Vagina (tissue), 2 donors: ENCODE measurements at places on chromosomes 1 and 21.

GRCh38 chr1:184930645-184931044 lies 43.7 kb downstream of the NIBAN1 start:
- H3K27ac ChIP-seq, result no peak overlapping the region
- no peak for DNase-seq
- peaks cover 11% of the 10 kb centered on the region for H3K4me1 ChIP-seq

DNA sequence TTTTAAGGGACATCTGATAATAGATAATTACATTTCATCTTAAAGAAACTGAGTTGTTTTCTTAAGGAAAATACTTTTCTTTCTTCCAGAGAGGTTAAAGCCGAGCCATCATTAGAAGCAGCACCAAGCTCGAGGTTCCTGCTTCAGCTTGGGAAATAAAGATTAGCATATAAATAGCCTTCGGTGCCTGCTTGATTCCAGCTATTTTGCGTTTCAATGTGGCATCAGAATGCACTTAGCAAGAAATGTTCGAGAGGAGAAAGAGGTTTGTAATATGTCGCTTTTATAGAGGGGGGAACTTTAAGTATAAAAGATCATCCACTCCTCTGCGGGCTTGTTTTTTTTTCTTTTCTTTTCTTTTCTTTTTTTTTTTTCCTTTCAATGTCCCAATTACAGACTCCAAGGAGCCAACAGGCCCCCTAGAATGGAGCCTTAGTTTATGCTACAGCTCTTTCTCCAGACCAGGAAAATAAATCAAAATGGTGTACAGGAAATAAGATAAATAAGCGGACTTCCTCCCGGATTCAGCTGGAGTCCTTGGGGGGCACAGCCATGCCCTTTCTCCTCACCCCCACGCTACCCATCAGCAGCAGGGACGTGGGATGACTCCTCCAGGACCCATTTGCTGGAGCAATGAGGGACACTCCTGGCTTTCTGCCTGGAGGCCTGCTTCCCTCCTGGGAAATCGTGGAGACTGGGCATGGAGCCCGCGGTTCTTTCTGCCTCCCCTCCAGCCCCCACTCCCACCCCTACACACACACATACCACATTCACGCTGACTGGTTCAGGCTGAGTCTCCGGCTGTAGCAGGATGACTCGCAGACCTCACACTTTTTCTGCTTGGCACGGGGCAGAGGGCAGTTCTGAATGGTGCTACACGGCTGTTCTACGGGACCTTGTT lies 131.6 kb downstream of the RRAGC start:
- no peak overlapping the region for H3K4me3 ChIP-seq
- H3K4me1 ChIP-seq, result peaks cover 43% of the 10 kb centered on the region
- DNase-seq, result no peak
- H3K27ac ChIP-seq, result peak overlapping the region; percentile 29
- no peaks in the 10 kb centered on the region for H3K36me3 ChIP-seq

DNA sequence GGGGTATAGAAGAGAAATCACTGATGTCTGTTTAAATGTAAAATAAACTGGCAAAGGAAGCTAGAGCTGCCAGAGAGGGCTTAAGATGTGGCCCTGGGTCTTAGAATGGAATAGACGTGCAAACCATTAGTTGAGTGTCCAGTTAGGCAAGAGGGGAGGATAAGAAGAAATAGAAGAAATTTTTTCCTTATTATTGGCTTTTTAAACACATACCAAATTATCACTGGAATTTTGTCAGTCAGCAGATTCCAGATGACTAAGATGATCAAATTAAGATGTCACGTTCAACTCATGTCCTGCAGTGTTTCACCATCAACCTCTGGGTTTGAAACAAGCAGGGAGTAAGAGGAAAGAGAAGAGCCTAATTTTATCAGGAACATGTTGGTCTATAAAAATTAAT lies 71.6 kb upstream of the C1orf21 start:
- H3K4me1 ChIP-seq, result no peaks in the 10 kb centered on the region
- H3K27me3 ChIP-seq, result no peaks in the 10 kb centered on the region
- no peak overlapping the region for H3K27ac ChIP-seq

GRCh38 chr1:3066250-3066711 lies 2.7 kb upstream of the PRDM16 start:
- H3K36me3 ChIP-seq, result no peaks in the 10 kb centered on the region
- peaks cover 41% of the 10 kb centered on the region for H3K4me1 ChIP-seq
- H3K27me3 ChIP-seq, result peaks cover 32% of the 10 kb centered on the region
- H3K4me3 ChIP-seq, result no peak overlapping the region
- no peak for DNase-seq

DNA sequence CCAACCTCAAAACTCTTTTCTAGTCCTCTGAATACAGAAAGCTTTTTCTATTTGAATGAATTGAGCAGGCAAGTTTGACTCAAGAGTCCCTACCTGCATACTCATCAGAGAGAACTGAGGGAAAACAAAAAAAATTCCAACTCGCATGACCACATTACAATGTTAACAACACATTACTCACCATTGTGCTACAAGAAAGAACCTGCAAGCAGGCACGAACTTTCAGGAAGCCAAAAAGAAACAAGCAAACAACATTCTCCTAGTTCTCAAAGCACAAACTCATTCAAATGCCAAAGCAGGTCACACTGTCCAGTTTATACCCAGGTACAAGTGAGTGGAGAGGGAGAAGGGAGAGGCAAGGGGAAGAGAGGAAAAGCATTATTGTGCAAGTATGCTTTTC lies 14.6 kb downstream of the OTUD7B start:
- no peak overlapping the region for H3K4me3 ChIP-seq
- H3K27me3 ChIP-seq, result no peaks in the 10 kb centered on the region
- no peak for DNase-seq
- peaks cover 65% of the 10 kb centered on the region for H3K4me1 ChIP-seq

DNA sequence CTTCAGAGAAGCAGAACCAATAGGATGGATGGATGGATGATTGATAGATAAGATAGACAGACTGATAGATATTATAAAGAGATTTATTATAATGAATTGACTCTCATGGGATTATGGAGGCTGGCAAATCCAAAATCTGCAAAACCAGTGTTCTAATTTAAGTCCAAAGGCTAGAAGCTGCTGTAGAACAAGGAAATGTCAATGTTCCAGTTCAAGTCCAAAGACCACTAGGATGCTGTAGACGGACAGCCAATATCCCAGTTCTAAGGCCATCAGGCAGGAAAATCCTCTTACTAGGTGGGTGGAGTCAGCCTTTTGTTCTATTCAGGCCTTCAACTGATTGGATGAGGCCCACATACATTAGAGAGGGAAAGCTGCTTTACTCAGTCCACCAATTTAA lies 4.1 kb upstream of the SLC44A3 start:
- no peak for DNase-seq
- peaks cover 18% of the 10 kb centered on the region for H3K4me1 ChIP-seq
- H3K27ac ChIP-seq, result no peak overlapping the region
- no peaks in the 10 kb centered on the region for H3K36me3 ChIP-seq
- no peaks in the 10 kb centered on the region for H3K27me3 ChIP-seq

- H3K27ac ChIP-seq, result no peak overlapping the region
- peaks cover 20% of the 10 kb centered on the region for H3K4me1 ChIP-seq
- H3K4me3 ChIP-seq, result no peak overlapping the region
- no peak for DNase-seq
Observed at GRCh38 chr1:63883494-63884235, 109.8 kb downstream of the ROR1 start.

- no peaks in the 10 kb centered on the region for H3K4me1 ChIP-seq
- H3K4me3 ChIP-seq, result no peak overlapping the region
- H3K36me3 ChIP-seq, result no peaks in the 10 kb centered on the region
Observed at GRCh38 chr1:96331596-96331995, 390.0 kb upstream of the PTBP2 start.

- no peaks in the 10 kb centered on the region for H3K36me3 ChIP-seq
- H3K27ac ChIP-seq, result peak overlapping the region; percentile 68
- no peak overlapping the region for H3K4me3 ChIP-seq
- H3K4me1 ChIP-seq, result peaks cover 36% of the 10 kb centered on the region
- no peak for DNase-seq
- no peaks in the 10 kb centered on the region for H3K27me3 ChIP-seq
Observed at GRCh38 chr1:204348242-204348641, 11.5 kb downstream of the PLEKHA6 start.

DNA sequence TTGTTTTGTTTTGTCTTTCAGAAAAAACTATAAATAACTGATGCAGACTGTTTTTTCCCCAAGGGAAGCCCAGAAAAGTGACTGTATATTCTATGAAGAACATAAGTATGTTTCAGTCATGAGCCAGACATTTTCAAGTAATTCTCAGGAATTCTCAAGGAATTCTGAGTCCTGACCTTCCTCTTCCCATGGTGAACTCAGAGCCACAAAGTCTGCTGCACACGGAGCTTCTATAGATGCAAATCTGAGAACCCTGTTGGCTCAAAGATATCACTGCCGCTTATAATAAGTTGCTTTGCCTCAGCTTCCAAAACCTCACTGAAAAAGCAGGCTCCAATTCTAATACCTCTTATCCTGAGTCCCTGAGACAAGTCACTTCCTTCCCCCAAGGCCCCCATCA lies 418.5 kb upstream of the RUNX1 start:
- H3K36me3 ChIP-seq, result no peaks in the 10 kb centered on the region
- no peak overlapping the region for H3K27ac ChIP-seq
- DNase-seq, result no peak
- H3K4me1 ChIP-seq, result no peaks in the 10 kb centered on the region

DNA sequence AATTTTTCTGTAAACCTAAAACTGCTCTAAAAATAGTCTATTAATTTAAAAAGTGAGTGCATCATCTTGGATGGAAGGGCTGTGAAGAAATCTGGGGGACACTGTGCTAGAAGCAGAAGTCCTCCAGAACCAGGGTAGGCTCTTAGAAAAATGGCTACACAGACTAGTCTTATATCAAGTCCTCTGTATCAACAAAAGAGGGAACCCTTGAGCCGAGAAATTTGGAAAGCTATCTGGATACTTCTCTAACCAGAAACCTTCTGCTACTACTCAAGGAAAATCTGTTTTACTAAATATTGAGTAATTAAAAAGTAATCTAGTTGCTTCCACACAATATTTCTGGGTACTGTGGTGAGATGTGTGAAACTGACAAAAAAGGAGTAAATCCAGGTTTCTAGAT lies 92.1 kb downstream of the WDR3 start:
- no peak for DNase-seq
- no peaks in the 10 kb centered on the region for H3K4me1 ChIP-seq

DNA sequence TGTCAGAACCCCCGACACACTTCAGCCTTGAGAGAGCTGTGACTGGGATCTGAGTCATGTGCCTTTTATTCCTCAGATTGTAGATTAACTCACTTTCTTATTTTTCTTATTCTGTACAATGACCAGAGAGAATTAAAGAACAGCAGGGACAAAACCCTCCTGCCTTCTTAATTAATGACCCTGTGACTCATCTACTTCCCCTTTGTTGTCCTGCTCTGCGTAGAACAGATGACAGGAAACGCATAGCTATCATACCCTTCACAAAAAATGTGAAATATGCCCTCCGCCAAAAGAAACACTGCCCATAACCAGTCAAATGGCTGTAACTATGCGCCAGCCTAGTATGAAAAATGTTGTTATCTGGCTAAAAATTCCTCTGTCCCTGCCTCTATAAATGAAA lies 9.1 kb upstream of the PADI2 start:
- no peaks in the 10 kb centered on the region for H3K36me3 ChIP-seq
- peaks cover 7% of the 10 kb centered on the region for H3K4me1 ChIP-seq
- no peaks in the 10 kb centered on the region for H3K27me3 ChIP-seq
- DNase-seq, result no peak
- no peak overlapping the region for H3K27ac ChIP-seq
- no peak overlapping the region for H3K4me3 ChIP-seq

- H3K27ac ChIP-seq, result no peak overlapping the region
- no peaks in the 10 kb centered on the region for H3K27me3 ChIP-seq
- H3K4me3 ChIP-seq, result no peak overlapping the region
- H3K36me3 ChIP-seq, result no peaks in the 10 kb centered on the region
- H3K4me1 ChIP-seq, result no peaks in the 10 kb centered on the region
- DNase-seq, result no peak
Observed at GRCh38 chr1:206782448-206782847, 10.2 kb upstream of the IL10 start.

GRCh38 chr1:216014086-216014485 lies 409.2 kb downstream of the USH2A start:
- H3K27me3 ChIP-seq, result no peaks in the 10 kb centered on the region
- no peak overlapping the region for H3K4me3 ChIP-seq
- no peak for DNase-seq
- H3K36me3 ChIP-seq, result no peaks in the 10 kb centered on the region
- H3K4me1 ChIP-seq, result no peaks in the 10 kb centered on the region

DNA sequence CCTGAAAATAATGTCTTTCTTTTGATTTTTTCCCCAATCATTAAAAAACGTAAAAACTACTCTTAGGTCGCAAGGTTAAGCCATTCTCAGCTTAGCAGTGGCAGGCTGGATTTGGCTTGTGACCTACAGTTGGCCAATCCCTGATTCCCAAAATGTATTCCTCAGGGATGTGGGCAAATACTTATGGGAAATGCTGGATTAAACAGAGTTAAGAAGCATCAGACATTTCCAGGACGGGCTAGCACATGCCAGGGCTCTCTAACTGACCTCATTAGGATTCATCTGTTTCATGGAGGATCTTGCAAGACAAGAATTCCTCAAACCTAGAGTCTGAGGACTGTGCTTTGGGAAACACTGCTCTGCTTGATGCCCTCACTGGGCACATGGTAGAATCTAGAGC lies 982 bp upstream of the IL24 start:
- DNase-seq, result no peak
- no peak overlapping the region for H3K27ac ChIP-seq
- H3K36me3 ChIP-seq, result no peaks in the 10 kb centered on the region

DNA sequence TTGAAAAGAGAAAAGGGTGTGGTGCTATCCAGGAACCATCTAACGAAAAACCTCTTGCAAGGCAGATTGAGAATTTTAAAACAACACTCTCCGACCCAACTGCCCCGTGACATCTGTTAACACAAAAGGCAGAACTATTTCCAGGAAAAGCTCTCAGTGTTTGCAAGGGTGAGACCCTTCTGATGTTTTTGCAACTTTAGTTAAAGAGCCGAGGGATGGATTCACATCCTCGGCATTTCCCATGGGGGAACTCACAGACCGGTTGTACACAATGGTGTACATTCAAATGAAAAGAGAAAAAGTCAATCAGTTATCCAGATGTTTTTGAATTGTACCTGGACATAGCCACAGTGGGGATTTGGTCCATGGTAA lies 120.0 kb downstream of the NGF start:
- H3K27ac ChIP-seq, result no peak overlapping the region
- no peaks in the 10 kb centered on the region for H3K27me3 ChIP-seq
- DNase-seq, result no peak
- H3K36me3 ChIP-seq, result no peaks in the 10 kb centered on the region

GRCh38 chr1:185453496-185454192 lies 136.6 kb upstream of the IVNS1ABP start:
- no peak overlapping the region for H3K27ac ChIP-seq
- no peaks in the 10 kb centered on the region for H3K4me1 ChIP-seq
- H3K27me3 ChIP-seq, result no peaks in the 10 kb centered on the region
- H3K36me3 ChIP-seq, result no peaks in the 10 kb centered on the region
- DNase-seq, result no peak

GRCh38 chr1:22646384-22646783 lies 3.0 kb downstream of the C1QC start:
- no peak overlapping the region for H3K4me3 ChIP-seq
- H3K4me1 ChIP-seq, result no peaks in the 10 kb centered on the region
- no peak overlapping the region for H3K27ac ChIP-seq
